ENCODE measurements at places on chromosomes 6 and 20. TPM values are rescaled to one million over a fixed set of nuclear protein-coding genes. Genes with fewer than 3 reads are reported as not detected.

The AAR2 gene
- total RNA-seq = 17.8 TPM

The DZANK1 gene
- 0.49 TPM for total RNA-seq

The HCRTR2 gene
- not detected for total RNA-seq

The FKBP1C gene
- 0.38 TPM for total RNA-seq

All from bladder microvascular endothelial cell (primary cell).